ENCODE measurements at places on chromosomes 16 and 17. TPM values are rescaled to one million over a fixed set of nuclear protein-coding genes. Genes with fewer than 3 reads are reported as not detected.
A peak's percentile ranks its signal among the peaks of the same experiment; 100 is the strongest.

CTRB2 gene
- total RNA-seq, result not detected

CYGB gene
- 0.49 TPM for total RNA-seq

KRT17 gene
- total RNA-seq, result not detected

KCNJ12 gene
- not detected for total RNA-seq

TNFRSF13B gene
- total RNA-seq, result 316 TPM

KRTAP4-9 gene
- not detected for total RNA-seq

GRCh38 chr16:55662644-55663031, 6.8 kb downstream of the SLC6A2 start:
- H3K4me3 ChIP-seq, result no peak overlapping the region
- peaks cover 2% of the 10 kb centered on the region for H3K27me3 ChIP-seq
- DNase-seq, result no peak
- no peaks in the 10 kb centered on the region for H3K4me1 ChIP-seq
- no peaks in the 10 kb centered on the region for H3K36me3 ChIP-seq

DNA sequence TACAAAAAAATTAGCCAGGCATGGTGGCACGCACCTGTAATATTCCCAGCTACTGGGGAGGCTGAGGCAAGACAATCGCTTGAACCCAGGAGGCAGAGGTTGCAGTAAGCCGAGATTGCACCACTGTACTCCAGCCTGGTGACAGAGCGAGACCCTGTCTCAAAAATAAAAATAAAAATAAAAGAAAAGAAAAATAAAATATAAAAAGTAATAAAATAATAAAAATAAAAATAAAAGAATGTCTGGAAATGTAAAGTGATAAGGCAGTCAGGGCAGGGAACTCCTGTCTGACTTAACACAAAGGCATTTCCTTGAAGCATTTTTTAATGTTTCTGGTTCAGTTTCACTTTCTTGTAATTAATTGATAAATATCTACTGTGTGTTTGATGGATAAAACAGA, 34.7 kb upstream of the DNAJA2 start:
- no peaks in the 10 kb centered on the region for H3K27me3 ChIP-seq
- H3K4me1 ChIP-seq, result no peaks in the 10 kb centered on the region
- DNase-seq, result no peak
- no peak overlapping the region for H3K4me3 ChIP-seq

DNA sequence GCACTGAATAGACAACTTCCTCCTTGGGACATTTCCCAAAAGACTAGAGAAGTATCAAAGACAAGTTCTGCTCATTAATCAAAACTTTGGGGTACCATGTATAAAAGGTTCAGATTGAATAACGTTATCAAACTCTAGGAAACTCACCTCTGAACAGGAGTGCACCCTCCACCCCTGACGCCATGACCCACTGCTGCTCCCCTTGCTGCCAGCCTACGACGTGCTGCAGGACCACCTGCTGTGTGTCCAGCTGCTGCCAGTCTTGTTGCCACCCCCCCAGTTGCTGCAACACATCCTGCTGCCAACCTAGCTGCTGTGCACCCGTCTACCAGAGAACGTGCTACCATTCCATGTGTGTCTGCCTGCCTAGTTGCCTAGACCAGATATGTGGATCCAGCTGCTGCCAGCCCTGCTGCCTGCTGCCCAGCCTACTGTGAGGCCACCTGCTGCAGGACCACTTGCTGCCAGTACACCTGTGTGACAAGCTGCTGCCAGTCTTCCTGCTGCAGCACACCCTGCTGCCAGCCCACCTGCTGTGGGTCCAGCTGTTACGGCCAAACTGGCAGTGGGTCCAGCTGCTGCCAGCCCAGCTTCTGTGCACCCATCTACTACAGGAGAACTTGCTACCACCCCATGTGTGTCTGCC, 13.8 kb upstream of the KRTAP9-2 start:
- DNase-seq, result no peak
- no peak overlapping the region for H3K27ac ChIP-seq
- no peak overlapping the region for H3K4me3 ChIP-seq
- no peaks in the 10 kb centered on the region for H3K36me3 ChIP-seq

DNA sequence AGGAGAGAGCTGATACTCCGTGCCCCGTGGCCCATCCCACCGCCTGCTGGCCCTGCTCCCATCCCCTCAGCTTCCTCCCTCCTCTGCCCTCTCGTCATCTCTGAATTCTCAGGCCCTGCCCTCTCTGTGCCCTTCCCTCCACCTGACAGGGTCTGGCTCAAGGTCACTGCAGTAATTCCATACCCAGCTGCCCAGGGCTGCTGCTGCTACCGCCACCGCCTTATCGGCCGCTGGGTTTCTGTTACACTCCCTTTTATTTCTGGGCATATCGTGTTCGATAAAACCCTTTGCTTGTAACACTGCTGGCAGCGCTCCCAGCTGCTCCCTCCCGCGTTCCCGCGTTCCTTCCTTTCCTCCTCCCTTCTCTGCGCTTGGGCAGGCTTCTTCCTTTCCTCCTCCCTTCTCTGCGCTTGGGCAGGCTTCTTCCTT, 1.2 kb downstream of the EPN3 start:
- peaks cover 12% of the 10 kb centered on the region for H3K4me1 ChIP-seq
- H3K4me3 ChIP-seq, result no peak overlapping the region
- peaks cover 61% of the 10 kb centered on the region for H3K27me3 ChIP-seq
- DNase-seq, result no peak
- H3K27ac ChIP-seq, result no peak overlapping the region

GRCh38 chr17:77451894-77452852, 311.4 kb downstream of the SEC14L1 start:
- H3K27me3 ChIP-seq, result no peaks in the 10 kb centered on the region
- H3K4me1 ChIP-seq, result peaks cover 82% of the 10 kb centered on the region
- peak overlapping the region; percentile 99 for H3K27ac ChIP-seq
- peak overlapping the region; percentile 95 for H3K4me3 ChIP-seq
- no peak for DNase-seq
- peaks cover 40% of the 10 kb centered on the region for H3K36me3 ChIP-seq

DNA sequence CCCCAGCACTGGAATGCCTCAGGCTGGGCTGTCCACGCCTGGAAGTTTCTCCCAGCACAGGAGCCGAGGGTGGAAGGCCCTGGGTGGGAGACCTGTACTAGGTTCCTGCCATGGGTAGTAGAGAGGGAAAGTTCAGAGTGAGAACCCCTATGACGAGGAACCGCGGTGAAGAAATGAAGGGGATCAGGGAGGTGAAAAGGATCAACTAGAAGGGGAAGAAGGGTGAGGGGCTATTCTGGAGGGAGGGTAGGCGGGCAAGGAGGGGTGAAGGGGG, 5.4 kb downstream of the HIC1 start:
- peaks cover 25% of the 10 kb centered on the region for H3K36me3 ChIP-seq
- H3K4me3 ChIP-seq, result no peak overlapping the region
- no peak for DNase-seq
- no peaks in the 10 kb centered on the region for H3K27me3 ChIP-seq
- H3K4me1 ChIP-seq, result peaks cover 43% of the 10 kb centered on the region
- H3K27ac ChIP-seq, result peak overlapping the region; percentile 35

DNA sequence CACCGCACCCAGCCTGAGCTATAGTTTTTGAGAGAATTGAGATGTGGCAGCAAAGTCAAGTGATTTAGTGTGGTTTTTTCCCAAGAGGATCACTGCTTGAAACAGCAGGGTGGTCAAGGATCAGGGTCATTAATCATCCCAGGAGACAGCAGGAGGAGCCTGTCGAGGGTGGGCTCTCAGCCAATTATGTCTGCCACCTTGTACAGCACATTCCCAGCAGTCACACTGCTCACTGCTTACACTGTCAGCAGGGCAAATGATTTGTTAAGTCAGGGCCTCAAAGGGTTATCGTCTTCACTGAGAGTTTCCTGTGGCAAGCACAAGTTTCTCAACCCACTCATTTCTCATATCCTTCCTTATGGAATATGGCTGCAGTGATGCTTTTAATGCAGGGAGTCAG, 13.2 kb downstream of the B3GNT9 start:
- H3K27ac ChIP-seq, result no peak overlapping the region
- H3K27me3 ChIP-seq, result no peaks in the 10 kb centered on the region
- peaks cover 74% of the 10 kb centered on the region for H3K36me3 ChIP-seq
- DNase-seq, result no peak

GRCh38 chr16:53966821-53967571, 263.0 kb downstream of the FTO start:
- DNase-seq, result no peak
- H3K4me3 ChIP-seq, result no peak overlapping the region
- no peak overlapping the region for H3K27ac ChIP-seq
- no peaks in the 10 kb centered on the region for H3K27me3 ChIP-seq
- no peaks in the 10 kb centered on the region for H3K4me1 ChIP-seq

GRCh38 chr17:22459953-22460350, 767.6 kb downstream of the KCNJ18 start:
- H3K4me1 ChIP-seq, result no peaks in the 10 kb centered on the region
- DNase-seq, result no peak
- H3K4me3 ChIP-seq, result no peak overlapping the region
- H3K27me3 ChIP-seq, result no peaks in the 10 kb centered on the region

GRCh38 chr17:1714980-1715802, 5.0 kb upstream of the TLCD2 start:
- H3K36me3 ChIP-seq, result no peaks in the 10 kb centered on the region
- no peak overlapping the region for H3K27ac ChIP-seq
- peaks cover 17% of the 10 kb centered on the region for H3K27me3 ChIP-seq
- DNase-seq, result no peak
- H3K4me3 ChIP-seq, result peak overlapping the region; percentile 91
- peaks cover 27% of the 10 kb centered on the region for H3K4me1 ChIP-seq

DNA sequence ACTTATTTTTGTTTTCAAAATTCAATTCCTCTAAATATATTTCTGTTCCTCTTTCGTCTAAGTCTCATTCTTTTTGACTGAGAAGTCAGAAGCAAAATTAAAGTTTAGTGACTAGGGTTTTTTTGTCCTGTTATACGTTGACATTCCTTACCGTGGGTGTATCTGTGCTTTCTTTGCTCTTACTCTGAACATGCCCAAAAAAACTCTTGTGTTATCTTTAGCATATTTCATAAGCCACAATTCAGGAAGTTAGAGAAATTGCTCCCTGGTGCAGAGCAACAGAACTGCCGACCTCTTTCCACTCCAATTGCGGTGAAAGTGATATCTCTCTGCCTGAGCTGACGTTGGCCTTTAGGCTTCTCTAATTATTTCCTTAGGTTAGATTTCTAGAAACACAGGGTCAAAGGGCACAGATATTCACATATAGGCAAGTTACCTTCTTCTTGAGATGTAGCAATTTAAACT, 65.7 kb downstream of the CENPV start:
- H3K36me3 ChIP-seq, result peaks cover 9% of the 10 kb centered on the region
- H3K27me3 ChIP-seq, result no peaks in the 10 kb centered on the region

GRCh38 chr17:869567-870525, 87.7 kb downstream of the MRM3 start:
- H3K36me3 ChIP-seq, result no peaks in the 10 kb centered on the region
- no peaks in the 10 kb centered on the region for H3K4me1 ChIP-seq
- no peak overlapping the region for H3K4me3 ChIP-seq
- no peak for DNase-seq
- no peak overlapping the region for H3K27ac ChIP-seq

DNA sequence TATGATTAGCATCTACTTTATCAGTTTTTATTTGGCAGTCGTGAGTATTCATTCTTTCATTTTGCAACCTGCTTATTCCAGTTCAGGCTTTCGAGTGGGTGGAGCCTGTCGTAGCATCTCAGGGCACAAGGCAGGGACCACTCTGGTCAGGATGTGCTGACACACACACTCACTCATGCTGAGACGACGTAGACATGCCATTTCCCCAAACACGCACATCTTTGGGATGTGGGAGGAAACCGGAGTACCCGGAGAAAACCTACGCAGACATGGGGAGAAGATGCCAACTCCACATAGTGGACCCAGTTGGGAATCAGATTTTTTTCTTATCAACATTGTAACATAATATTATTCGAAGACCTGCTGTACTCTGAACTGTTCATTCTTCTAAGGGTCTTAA, 756.5 kb upstream of the RBFOX1 start:
- H3K36me3 ChIP-seq, result no peaks in the 10 kb centered on the region
- H3K4me3 ChIP-seq, result no peak overlapping the region
- no peaks in the 10 kb centered on the region for H3K27me3 ChIP-seq
- H3K4me1 ChIP-seq, result no peaks in the 10 kb centered on the region
- no peak overlapping the region for H3K27ac ChIP-seq

DNA sequence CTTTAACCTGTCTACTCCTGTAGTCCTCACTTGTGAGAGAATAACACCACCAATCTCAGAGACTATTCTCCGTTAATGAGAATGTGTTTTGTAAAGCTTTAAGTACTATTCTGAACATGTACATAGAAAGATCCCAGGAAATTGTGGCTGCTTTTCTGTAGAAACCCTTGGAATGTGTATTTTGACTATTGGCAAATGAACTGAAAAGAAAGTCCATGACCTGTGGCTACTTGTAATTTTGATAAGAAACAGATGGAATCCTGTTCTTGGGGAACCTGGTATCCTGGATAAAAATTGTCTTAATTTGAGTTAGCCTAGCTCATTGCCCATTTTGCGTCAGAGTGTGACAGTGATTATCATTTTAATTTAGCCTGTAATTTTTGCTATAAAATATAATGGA, 9.1 kb downstream of the CTCF start:
- H3K27ac ChIP-seq, result peak overlapping the region; percentile 5
- DNase-seq, result no peak
- peaks cover 27% of the 10 kb centered on the region for H3K4me1 ChIP-seq
- peaks cover 41% of the 10 kb centered on the region for H3K36me3 ChIP-seq
- no peaks in the 10 kb centered on the region for H3K27me3 ChIP-seq

GRCh38 chr16:77276661-77277060, 77.5 kb downstream of the SYCE1L start:
- peaks cover 4% of the 10 kb centered on the region for H3K27me3 ChIP-seq
- no peaks in the 10 kb centered on the region for H3K4me1 ChIP-seq
- H3K4me3 ChIP-seq, result no peak overlapping the region
- no peak for DNase-seq

DNA sequence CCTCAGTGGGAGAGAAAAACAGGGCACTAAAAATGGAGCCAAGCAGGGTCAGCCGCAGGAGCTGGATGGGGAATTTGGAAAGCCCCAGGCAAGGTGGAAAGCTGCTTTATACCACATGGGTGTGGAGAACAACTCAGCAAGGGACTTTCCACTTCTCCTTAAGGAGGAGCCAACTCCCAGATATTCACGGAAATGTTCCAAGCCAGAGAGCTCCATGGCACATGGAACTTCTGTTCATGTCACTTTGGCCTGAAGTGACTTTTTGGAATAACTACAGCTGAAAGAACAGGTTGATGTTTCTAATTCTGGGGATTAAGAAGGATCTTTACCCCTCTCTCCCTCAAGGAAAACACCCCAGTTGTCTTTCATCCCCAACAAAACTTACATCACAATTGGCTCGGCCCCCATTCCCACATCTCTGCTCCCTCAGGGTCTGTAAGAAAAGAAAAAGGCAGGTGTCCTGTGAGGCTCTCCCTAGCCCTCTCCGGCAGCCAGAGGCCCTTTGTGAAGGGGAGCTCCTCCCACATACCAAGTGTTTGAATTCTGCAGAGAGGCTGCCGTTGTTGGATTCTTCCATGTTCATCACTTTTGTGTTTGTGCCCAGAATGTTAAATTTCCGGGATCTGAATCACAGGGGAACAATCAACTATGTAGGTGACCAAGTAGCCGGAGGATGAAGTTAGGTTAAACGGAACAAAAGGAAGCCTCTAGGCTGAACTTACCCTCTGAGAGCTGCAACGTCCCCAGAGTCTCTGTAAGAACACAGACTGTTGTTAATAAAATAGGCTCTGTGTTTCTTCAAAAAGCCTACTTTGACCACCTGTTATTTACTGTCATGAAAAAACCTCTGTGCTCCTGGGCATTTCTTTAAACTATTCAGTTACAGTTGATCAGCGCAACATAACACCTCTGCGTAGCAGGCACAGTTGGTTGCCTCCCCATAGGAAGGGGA, 41.0 kb downstream of the STAT5A start:
- H3K4me3 ChIP-seq, result no peak overlapping the region
- H3K36me3 ChIP-seq, result peaks cover 76% of the 10 kb centered on the region
- no peaks in the 10 kb centered on the region for H3K4me1 ChIP-seq

- H3K27ac ChIP-seq, result no peak overlapping the region
- H3K4me3 ChIP-seq, result no peak overlapping the region
- no peaks in the 10 kb centered on the region for H3K36me3 ChIP-seq
- no peak for DNase-seq
Observed at GRCh38 chr17:30530346-30531025, 53.3 kb downstream of the GOSR1 start.
